ENCODE measurements at places on chromosomes 6 and 20.
A peak's percentile ranks its signal among the peaks of the same experiment; 100 is the strongest.

- DNase-seq: no peak
These were observed 16.8 kb upstream of the ADTRP start for GRCh38 chr6:11795403-11795802.

DNA sequence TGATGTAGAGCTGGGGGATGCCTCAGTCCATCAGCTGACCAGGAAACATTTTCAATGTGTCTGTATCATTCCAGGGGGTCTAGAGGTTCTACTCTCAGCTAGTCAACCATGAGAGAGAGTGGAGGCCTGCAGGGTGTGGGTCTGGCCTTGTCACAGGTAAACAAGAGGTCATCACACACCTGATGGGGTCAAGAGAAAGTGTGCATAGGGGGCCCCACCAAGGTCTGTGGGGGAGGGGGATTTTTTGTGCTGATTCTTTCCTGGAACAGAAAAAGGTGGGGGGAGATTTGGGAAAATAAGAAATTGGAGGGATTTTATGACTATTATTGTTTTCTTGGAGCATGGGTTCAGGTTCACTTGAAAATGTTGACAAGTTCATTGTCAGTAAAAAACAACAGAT is 8.9 kb upstream of the UNC93A start:
- DNase-seq: no peak

DNA sequence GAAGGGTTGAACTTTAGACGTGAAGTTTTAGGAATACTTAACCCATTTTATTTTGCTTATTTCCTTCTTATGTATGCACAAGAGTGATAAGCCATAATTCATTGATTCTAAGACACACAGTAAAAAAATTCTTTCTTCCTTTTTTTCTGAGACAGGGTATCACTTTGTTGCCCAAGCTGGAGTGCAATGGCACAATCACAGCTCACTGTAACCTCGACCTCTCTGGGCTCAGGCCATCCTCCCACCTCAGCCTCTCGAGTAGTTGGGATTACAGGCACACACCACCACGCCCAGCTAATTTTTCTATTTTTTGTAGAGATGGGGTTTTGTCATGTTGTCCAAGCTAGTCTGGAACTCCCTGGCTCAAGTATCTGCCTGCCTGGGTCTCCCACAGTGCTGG is 116.6 kb upstream of the RNF24 start:
- DNase-seq: no peak

GRCh38 chr6:5946181-5946580 is 60.5 kb downstream of the NRN1 start:
- no peak for DNase-seq

GRCh38 chr6:36387440-36388303 is at the start of gene ETV7:
ETV7 (minus strand) TSS chr6:36387669; CDS start chr6:36387541, 128 bp downstream.
- DNase-seq: peak; percentile 59

- no peak for DNase-seq
These were observed 18.1 kb upstream of the ASCC3 start for GRCh38 chr6:100899202-100899601.

GRCh38 chr6:89895276-89895874 is 1.1 kb downstream of the GJA10 start:
- no peak for DNase-seq

GRCh38 chr6:36376183-36376582 is 11.3 kb downstream of the ETV7 start:
- DNase-seq: no peak

GRCh38 chr20:57996465-57996864 is 232.0 kb downstream of the ANKRD60 start:
- no peak for DNase-seq

DNA sequence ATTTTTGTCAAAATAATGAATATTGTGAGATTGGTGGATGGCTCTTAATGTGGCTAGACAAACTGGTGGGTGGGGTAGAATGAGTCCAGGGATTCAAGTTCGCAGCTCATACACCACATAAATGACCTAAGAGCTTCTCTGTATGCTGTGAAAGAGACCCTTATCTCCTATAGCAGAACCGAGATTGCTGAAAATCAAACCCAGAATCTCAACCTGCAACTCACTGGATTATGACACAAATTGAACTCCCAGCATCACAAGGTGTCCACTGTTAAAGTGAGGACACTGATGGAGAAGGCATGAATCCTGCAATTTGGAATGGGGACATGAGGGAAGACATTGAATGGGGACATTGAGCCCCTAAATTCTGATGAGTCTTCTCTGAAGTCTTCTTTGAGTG is 51.3 kb upstream of the CNKSR3 start:
- DNase-seq: no peak

DNA sequence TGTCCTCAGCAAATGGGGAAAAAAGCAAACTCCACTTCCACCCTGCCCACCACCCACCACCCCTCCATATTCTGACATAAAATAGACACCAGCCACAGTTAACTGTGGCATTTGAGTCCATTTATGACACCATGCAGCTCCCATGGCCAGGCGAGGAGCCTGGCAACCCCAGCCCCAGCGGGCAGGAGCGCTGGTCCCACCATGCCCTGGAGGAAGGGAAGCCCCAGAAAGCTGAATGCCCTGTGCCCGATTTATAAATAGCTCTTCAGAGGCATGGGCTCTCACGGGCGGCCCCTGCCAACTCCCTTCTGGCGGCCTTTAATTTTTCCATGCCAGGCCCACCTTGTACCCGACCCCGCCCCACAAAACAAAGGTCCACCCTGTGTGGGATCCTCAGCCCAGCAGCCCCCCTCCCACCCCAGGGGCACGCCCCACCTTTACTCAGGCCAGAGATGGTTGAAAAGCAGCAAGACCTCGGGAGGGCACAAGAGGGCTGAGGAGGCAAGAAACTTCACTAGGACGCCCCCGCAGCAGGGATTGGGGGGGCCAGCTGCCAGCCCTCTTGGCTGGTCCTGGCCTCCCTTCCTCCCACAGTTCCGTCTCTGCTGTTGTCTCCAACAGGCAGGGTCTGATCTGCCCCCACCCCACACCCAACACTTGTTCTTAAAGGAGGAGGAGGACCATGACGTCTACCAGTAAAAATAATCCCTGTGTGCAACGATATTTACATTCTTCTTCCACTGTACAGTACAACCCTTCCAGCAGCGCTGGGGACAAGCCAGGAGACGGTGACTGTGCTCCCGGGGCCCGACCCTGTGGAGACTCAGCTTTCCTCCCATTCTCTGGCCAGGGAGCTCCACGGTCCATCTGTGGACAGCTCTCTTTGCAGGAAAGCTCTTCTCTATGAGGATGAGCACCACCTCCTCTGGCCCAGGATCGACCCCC is 115.6 kb upstream of the CDYL start:
- no peak for DNase-seq

GRCh38 chr6:111523484-111524167 is 40.6 kb upstream of the REV3L start:
- no peak for DNase-seq

GRCh38 chr6:122779667-122780066 is at the start of gene FABP7:
FABP7 (plus strand) TSS chr6:122779716; CDS start chr6:122779795, 79 bp downstream.
- DNase-seq: no peak

DNA sequence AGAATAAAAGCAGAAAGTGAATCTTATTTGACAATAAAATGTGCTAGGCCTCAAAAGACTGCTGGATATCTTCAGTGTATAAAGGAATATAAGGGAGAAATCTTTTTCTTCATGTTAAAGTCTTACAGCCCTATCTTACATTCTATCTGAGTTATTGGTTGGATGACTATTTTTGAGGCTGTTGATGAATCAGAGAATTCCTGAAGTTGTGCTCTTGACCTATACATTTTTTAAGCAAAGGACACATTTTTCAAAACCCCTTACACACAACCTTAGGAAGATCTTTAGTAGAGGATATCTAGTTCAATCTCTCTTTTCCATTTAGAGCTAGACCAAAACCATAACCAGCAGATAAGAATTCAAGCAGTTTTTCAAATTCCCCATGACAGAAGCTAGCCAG is 10.9 kb upstream of the CGA start:
- DNase-seq: no peak

DNA sequence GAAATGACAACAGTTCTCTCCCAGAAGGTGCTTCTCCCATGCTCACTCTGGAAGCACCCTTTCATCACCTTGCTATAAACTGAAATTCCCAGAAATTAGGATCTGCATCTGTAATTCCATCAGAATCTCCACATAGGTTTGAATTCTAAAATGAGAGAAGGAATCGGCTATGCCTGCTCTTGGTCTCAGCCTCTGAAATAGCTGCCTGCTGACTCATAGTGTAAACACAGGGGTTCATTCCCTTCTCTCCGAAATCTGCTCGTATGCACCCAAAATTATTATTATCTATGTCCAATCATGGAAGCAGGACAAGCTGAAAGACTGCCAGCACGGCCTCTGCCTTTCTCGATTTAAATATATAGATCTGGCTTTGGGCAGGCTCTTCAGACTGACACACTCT is 74.6 kb upstream of the TAB2 start:
- DNase-seq: no peak

DNA sequence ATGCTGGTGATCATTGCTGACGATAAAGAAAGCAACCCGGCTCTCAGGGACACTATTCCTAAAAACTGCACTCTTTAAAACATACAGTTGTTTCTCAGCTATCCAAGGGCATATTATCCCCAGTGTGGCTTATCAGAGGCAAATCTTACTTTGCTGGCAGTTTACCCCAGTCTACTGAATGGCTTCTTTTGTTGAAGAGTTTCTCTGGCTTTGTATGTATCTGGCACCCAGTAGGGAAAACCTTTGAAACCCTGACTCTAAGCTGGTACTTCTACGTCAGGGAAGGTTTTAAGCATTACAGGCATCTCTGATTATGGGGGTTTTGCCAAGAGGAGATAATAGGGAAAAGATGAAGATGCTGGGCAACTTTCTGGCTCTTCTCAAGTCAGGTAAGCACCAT is 637.6 kb upstream of the CHD6 start:
- DNase-seq: no peak

DNA sequence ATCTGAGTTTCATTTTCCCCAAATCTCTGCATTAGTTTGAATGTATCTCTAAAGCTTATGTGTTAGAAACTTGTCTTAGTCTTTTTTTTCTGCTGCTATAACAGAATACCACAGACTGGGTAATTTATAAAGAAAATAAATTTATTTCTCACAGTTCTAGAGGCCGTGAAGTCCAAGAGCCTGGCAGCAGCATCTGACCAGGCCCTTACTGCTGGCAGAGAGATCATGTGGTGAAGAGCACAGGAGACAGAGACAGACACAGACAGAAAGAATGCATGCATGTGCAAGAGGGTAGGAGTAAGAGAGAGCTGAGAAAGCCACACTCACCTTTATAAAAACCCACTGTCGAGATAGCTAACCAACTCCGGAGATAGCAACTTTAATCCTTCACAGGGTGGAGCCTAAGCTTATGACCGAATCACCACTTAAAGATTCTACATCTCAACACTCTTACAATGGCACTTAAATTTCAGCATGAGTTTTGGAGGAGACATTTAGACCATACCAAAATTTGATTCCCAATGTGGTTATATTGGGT is 412.7 kb upstream of the SOX4 start:
- no peak for DNase-seq

DNA sequence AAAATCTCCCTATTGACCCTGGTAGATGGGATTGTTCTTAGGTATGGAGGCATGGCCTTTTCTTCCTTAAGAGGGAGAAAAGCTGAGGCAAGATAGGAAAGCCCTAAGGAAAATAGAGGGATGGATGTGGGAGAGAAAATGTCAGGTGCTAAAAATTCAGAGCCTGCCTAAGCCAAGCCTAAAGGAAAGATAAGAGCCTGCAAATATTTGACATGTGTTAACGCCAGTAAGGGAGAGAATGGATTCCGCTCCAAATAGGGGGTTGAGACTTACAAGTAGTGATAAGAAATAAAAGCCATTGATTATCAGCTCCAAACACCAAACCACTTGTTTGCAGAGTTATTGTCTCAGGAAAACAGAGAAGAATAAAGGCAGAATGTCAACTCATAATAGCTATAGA is 533.6 kb downstream of the PTPRT start:
- no peak for DNase-seq

GRCh38 chr20:51022803-51023616 is at the start of gene KCNG1:
KCNG1 (minus strand) TSS chr20:51023107; CDS start chr20:51010338, 12,769 bp downstream.
- peak; percentile 79 for DNase-seq

DNA sequence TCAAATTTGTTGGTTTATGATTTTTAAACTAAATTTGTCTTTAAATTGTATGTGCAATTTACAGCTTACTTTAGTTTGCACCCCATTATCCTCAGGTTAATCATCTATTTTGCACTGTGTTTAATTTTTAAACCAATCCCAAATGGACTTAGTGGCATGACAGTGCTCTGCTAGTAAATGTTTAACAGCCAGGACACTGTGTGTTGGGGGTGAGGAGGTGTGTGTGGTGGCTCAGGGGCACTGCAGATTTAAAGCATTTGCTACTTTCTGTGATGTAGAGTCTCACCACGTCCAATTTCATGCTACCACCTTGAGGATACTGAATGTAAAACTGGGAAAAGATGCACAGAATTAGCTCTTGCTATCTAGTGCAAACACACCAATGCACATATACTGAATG is 225.7 kb downstream of the HAO1 start:
- no peak for DNase-seq

- DNase-seq: no peak
These were observed 204.7 kb upstream of the ARG1 start for GRCh38 chr6:131368198-131368911.

GRCh38 chr20:32965115-32965514 is 39.1 kb downstream of the SUN5 start:
- no peak for DNase-seq

DNA sequence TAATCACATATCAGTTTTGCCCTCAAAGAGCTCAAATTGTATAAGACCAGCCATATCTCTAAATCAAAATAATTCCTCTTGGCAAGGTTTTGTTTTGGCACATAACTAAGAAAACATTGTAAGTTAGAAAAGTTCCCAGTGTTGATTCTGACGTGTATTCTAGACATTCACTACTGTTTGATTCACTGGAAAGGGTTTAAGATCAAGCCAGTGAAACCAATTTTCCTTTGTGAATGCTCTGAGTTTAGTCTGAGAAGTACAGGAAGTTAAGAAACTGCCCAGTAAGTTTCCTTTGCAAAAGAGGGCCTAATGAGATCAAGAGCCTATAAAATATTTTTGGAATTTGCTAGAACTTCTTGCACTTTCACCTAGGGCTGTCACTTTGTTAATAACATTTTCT is 143.0 kb downstream of the FNDC1 start:
- DNase-seq: no peak

- no peak for DNase-seq
These were observed 66.4 kb downstream of the EPB41L2 start for GRCh38 chr6:130996635-130997034.

DNA sequence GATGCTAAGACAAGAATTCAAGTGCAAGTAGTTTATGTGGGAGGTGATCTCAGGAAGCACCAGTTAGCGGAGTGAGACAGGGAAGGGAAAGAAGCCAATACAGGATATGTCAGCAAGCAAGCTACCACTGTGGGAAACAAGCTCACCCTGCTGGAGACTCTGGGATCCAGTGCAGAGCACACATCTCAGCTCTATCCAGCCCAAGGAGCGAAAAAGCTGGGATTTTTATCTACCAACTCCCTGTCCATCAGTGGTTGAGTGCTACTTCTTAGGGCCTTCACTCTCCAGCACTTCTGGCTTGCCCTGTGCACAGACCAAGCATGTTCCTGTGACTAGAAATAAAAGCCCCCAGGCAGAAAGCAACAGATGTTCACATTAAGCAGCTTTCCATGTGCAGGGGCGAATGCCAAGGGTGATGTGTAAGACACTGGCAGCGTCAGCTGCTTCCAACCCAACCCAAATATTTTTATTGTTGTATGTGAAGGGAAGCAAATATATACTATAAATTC is 10.8 kb upstream of the RNF24 start:
- DNase-seq: no peak

GRCh38 chr6:70667256-70667710 is 400 bp upstream of the SMAP1 start:
- no peak for DNase-seq
